ENCODE measurements at places on chromosomes 1 and 21.

GRCh38 chr1:56045062-56045461, 534.3 kb downstream of the PLPP3 start:
- DNase-seq = no peak

DNA sequence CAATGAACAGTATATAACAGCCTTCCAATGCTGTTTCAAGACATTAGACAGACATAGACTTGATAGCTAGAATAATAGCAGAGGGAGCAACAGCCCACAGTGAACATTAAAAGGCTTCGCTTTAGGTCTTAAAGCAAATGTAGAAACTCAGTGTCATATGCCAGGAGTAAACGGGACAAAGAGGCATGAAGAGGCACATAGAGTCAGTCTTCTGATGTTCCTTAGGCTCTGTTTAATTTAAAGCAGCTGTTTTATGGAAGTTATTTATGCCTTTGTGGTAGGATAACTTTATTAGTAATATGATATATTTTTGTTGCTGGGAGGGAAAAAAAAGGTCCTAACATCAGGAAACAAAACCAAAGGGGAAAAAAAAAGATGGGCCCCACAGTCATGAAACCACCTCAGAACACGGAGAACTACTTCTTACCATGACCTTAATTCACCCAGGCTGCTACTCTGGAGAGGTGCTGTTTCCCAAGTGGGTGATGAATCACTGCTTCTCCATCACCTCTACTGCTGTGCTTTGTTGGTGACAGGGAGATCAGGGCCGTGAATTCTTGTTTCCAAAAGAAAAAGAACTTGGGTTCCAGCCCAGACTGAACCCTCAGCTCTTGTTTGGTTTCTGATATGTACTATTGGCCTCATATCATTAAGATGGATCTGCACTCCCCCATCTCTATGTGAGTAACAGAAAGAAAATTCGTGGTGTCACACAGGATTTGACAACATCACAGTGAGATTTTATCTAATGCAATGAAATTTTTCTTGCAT, 616.9 kb downstream of the KIF26B start:
- peak; percentile 85 for DNase-seq

- no peak for DNase-seq
Measured at GRCh38 chr1:116764906-116765862, 11.0 kb downstream of the CD2 start.

- DNase-seq = no peak
Measured at GRCh38 chr1:159587461-159587951, at the start of gene APCS. Gene APCS, plus strand, starts transcription at chr1:159587826. Its CDS starts 96 bp downstream, at chr1:159587922.

DNA sequence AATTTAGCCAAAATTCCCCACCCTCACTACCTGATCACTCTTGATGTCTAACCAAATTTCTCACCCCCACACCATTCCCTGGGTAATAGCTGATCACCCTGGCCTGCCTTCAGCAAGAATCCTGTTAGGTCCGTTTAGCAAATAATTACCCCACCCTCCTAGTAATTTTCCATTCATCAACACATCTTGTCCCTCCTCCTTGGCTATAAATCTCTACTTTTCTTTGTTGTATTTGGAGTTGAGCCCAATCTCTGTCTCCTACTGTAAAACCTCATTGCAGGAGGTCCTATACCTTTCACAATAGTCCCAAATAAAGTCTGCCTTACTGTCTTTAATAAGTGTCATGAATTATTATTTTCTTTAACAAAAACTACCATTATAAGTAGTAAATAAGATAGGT, 6.9 kb upstream of the PRKAA2 start:
- no peak for DNase-seq

DNA sequence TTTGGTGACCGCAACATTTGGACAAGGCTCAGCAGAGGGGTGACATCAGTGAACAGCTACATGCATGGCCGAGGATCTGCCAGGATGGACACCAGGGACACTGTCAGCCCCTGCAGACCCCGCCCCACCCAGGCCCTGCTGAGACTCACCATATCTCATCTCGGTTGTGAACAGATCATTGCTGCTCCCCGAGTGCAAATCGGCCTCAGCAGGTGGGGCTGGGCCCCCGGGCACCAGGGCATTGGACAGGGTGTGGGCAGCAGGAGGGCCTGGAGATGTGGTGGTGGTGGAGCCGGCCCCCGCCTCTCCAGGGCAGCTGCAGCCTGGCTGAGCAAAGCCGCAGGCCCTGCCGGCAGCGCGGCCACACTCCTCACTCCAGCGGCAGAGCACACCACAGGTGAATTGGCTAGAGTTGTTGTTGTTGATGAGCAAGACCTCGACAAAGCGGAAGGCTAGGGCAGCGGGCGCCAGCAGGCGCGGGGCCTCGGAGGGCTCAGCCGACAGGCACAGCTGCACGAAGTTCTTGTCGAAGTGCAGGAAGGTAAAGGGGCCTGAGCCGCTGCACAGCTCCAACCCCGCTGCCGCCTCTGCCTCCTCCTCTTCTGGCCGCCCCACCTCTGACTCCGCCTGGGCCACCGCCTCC, 8.2 kb downstream of the ADGRB2 start:
- no peak for DNase-seq

- peak; percentile 22 for DNase-seq
Measured at GRCh38 chr1:78839704-78840277, 166.7 kb downstream of the ADGRL4 start.

DNA sequence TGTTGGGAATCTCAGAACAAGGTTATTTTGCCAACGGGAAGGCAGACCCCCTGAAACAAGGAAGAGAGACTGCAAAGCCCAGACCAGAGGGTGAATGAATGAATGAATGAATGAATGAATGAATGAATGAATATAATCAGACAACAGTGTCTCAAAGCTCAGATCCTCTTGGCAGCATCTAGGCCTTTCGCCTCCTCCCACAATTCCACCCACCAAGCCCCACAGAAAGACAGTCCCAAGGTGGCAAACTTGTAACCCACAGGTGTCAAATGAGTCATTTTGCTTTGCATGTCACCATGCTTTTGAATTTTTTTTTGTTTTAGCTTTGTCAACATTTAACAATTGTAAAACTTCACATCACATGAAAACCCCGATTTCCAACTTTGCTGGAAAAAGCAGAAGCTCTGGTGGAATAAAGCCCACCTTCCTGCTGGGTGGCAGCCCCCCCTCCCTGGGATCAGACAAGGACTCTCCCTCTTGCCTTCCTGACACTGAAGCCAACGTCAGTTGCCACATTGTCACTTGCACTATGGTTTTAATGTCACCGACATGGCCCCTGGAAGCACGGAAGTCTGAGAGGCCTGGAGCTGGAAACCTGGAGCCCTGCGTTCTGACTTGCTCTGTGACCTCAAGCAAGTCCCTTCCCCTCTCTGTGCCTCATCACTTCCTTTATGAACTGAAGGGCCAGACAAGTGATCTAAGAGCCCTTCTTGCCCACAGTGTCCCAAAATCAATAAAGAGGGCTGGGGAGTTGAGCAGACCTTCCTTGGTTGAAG, 134.6 kb upstream of the RUNX3 start:
- DNase-seq = no peak

GRCh38 chr1:111406321-111406768, 21.2 kb downstream of the OVGP1 start:
- DNase-seq = no peak

DNA sequence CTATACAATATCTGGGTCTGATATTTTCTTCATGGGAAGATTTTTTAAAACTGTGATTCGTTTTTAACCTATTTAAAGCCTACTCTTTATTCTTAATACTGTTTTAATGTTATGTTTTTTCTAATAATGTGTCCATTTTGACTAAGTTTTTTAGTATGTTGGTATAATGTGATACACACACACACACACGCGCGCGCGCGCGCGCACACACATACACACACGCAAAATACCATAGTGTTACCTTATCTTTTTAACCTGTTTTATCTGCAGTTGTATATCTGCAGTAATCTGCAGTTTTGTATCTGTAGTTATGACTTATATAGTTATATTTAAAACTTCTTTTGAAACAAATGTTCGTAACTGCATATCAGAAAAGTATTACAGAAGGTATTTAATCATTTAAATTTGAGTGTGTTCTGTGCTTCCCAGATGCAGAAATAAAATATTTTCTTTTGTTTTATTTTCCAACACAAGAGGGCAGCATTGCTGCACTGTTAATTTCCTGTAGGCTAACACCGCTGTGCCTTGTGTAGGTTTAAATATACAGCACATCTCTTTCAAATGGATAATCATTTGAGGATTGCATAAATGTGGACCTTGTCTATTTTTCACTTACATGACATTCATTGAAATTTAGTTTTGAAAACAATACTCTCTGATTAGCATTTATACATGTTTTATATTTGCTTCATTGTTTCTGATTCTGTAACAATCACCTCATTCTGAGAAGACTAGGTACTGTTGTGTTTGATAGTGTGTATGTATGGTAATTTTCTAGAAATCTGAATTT, 166.1 kb downstream of the PDE4B start:
- DNase-seq = peak; percentile 47

DNA sequence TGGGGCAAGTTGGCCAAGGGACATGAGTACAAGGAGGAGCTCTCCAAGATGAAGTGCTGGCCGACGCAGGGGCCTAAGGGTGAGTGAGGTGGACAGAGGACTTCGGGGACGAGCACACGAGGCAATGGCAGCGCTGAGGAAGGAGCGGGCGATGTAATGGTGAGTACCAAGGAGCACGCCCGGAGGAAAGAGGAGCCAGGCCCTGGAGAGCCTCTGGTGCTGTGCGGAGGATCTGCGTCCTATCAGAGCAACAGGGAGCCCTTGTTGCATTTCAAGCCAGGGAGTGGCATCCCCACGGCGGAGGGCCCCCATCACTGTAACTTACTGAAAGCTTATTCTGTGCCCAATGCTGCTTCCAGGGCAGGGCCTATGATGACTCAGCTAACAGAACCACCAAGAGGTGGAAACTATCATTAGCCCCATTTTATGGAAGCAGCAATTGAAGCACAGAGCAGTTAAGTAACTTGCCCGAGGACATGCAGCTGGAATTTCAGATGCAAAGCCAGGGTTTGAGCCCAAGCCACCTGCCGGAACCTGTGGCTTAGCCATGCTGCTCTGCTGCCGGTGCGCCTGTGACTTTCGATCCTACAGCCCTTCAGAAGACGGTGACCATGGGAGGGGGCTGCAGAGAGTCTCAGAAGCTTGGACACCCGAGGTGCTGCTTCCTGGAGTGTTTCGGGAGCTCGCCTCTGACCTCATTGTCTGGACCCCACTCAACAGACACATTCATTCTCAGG, 17.6 kb upstream of the AJAP1 start:
- no peak for DNase-seq

DNA sequence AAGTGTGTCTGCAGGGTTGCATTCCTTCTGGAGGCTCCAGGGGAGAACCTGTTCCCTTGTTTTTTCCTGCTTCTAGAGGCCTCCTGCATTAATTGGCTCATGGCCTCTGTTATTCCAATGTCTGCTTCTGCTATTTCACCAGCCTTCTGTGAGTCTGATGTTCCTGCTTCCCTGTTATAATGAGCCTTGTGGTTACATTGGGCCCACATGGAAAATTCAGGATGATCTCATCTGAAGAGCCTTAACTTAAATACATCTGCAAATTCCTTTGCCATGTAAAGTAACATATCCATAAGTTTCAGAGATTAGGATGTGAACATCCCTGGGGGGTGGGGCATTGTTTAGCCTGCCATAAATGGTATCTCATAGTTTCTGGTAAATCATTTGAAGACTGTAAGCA, 181.1 kb downstream of the RWDD3 start:
- no peak for DNase-seq

DNA sequence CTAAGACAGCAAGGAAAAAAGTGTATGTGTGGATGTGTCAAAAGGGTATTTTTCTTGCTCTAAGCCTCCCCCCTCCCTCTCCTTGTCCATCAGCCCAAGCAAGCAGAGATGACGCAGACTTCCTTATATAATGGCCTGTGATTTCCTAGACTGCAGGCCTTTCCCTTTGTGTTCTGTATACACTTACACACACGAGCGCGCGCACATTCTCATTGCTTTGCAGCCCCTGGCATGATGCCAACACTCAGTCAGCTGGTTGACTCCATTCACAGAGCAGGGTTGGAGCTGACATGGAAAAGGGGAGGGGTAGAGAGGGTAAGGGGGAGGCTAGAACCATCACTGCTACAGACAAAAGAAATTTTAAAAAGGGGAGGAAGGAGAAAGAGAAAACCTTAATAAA, 41.8 kb downstream of the GATAD2B start:
- peak; percentile 70 for DNase-seq

Measured in AG08395 (cell line).